ENCODE measurements at places on chromosomes 11 and 22.

DNA sequence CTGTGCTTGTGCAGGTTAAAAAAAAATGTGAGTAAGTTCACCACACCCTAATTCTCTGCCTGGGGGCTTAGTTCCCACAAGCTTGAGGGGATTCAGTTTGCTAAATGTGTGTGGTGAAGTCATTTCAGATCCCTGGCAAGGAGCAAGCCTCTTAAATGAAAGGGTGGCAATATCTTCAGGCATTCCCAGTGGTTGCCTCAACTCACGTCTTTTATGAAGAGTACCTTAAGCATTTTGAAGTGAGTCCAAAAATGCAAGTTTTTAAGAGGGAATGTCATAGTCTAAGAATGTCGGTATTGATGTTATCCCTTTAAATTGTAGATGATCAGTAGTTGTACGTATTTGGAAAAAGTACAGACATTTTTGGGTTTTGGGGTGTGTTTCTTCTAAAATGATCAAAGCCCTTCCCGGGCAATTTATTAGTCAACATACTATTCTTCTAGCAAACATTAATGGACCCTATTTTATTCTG is 4.9 kb downstream of the TCP11L1 start:
- DNase-seq, result no peak

DNA sequence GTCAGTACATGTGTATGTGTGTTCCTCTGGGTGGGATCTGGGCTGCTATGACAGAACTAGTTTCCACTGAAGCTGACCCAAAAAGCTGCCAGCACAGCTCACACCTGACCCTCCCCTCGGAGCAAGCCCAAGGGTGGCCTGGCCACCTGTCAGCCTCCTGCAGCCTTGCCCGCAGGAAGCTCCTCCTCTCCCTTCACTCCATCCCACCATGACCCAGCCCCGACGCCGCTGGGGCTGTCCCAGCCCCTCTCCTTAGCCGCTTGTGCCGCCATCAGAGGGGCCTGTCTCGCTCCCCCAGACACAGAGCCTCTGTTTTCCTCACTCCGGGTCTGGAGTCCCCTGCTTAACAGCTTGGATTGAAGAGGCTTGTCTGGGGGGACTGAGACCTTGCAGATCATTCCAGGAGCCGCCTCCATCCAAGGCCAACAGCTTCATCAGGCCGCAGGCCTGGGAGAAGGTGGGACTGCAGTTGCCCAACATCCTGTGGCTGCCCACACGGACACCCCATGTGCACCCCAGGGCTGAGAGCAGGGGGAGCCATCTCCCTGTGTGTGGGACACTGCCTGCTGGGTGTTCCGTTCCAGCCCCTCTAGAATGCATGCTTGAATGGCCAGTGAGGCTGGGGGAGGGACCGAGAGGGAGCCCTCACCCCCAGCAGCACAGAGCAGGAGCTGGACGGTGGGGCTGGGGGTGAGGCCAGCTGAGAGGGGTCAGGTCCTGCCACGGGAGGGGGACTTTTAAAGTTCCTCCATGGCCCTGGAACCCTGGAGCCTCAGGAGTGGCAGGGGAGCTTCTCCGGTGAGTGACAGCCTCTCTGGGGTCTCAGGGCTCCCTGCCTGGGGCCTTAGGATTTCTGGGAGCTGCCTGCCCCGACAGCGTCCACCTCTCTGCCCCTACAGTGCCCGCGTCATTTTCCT is 696 bp downstream of the MRGPRF start:
- DNase-seq, result no peak

GRCh38 chr11:33017965-33018364 is 2.3 kb downstream of the DEPDC7 start:
- no peak for DNase-seq

GRCh38 chr22:30047364-30047738 is 32.9 kb upstream of the HORMAD2 start:
- no peak for DNase-seq

GRCh38 chr11:111205632-111206385 is 39.7 kb upstream of the POU2AF2 start:
- no peak for DNase-seq

DNA sequence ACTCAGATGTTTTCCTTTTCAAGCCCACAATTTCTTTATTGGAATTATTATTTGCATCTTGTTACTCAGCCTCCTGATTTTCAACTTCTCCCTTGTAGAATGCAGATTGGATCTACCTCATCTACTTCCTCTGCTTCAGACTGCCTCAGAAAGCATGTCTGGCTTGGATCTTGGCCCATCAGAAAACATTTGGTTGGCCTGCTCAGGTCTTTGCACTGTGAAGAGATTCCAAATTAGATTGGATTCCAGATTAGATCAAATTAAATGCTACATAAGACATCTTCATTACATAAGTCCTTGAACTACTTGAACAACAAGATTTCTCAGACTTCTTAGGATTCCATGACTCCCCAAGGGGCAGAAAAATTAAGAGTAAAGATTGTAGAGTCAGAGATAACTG is 358.0 kb downstream of the DLG2 start:
- no peak for DNase-seq

- no peak for DNase-seq
Observed at GRCh38 chr11:17599460-17599925, 52.4 kb downstream of the OTOG start.

DNA sequence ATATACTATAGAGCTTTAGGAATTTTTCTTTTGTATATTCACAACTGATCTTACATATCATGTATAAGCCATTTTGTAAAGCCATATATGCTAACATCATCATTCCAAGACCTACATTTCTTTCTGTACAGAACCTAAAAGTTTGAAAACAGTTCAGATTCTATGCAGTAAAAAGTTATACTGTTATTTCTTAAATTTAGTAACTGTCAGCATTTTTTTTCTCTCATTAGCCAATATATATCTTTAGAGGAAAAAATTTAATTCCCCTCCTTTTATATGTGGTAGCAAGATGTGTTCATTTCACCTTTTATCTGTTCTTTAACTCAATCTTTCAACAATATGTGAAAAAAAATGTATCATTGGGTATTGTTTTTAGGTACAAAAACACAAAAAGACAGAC is 120.4 kb upstream of the TP53AIP1 start:
- DNase-seq, result no peak

DNA sequence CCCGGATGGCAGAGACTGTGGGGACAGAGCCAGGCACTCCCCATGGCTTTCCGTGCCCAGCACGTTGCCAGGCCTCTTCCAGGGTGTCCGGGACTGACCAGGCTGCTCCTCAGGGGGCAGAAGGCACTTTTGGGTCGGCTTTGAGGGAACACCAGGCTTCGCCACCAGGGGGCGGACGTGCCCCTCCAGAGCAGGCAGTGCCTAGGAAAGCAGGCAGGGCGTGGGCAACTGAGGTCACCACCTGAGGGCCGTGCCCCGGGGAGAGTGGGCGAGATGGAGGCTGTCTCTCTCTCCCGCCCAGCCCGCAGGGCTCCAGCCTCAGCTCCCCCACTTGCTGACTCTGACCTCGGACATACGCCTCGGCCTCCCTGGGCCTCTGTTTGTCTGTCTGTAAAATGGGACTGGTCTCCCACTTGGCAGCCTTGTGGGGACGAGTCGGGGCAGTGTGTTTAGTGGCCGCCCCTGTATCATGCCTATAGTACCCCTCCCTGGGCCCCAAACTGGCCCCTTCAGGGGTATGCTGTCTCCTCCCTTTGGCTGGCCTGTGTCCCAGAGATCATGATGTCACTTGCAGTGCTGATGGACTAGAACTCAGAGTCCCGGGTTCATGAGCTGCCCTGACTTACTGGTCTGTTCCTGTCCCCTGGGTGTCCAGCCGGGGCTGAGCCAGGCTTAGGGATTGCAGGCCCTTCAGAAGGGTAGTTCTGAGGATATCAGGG is 4.4 kb upstream of the PRR5 start:
- peak; percentile 73 for DNase-seq

Data from activated naive CD4-positive, alpha-beta T cell (primary cell).